ENCODE measurements at places on chromosomes 12 and 14. TPM values are rescaled to one million over a fixed set of nuclear protein-coding genes. Genes with fewer than 3 reads are reported as not detected.

DNA sequence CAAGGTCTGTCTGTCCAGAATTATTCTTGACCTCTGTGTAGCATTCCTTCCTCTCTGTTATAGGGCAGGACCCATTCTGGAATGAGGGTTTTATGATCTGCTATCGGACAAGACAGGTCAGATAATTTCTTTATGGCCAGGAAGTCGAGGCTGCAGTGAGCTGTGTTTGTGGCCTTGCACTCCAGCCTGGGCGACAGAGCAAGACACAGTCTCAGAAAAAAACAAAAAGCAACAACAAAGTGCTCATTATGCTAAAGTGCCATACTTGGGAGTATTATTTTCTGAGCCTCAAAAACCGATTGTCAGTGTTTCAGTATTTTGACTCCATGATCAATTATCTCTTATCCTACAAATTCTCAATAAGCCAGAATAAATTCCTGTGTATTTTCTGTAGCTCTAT, 4.1 kb downstream of the CIPC start:
- peaks cover 11% of the 10 kb centered on the region for H3K4me1 ChIP-seq
- no peak overlapping the region for H3K27ac ChIP-seq
- no peak for DNase-seq
- no peak overlapping the region for H3K4me3 ChIP-seq
- no peaks in the 10 kb centered on the region for H3K27me3 ChIP-seq

DNA sequence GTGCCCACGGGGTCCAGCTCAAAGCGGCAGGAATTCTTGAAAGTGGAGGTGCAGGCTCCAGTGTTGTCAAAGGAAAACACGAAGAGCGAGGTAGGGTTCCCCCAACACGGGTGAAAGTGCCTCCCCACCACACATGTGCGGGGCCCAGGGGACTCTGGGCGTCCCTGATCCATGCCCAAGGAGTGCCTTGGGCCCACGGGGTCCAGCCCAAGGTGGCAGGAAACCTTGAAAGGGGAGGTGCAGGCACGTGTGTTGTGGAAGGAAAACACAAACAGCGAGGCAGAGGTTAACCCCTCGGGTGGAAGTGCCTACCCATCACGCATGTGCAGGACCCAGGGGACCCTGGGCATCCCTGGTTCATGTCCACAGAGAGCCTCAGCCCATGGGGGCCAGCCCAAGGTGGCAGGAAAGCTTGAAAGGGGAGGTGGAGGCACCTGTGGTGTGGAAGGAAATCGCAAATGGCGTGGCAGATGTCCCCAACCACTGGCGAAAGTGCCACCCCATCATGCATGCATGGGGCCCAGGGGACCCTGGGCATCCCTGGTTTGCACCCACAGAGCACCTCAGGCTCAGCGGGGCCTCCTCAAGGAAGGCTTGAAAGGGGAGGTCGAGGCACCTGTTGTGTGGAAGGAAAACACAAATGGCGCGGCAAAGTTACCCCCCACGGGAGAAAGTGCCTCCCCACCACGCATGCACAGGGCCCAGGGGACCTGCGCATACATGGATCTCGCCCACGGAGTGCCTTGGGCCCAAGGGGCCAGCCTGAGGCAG, 584.6 kb downstream of the ALG10 start:
- no peak overlapping the region for H3K27ac ChIP-seq
- no peak overlapping the region for H3K4me3 ChIP-seq
- H3K4me1 ChIP-seq = no peaks in the 10 kb centered on the region
- H3K36me3 ChIP-seq = no peaks in the 10 kb centered on the region
- no peaks in the 10 kb centered on the region for H3K27me3 ChIP-seq
- DNase-seq = no peak

The CRY1 gene
- total RNA-seq = 115 TPM

DNA sequence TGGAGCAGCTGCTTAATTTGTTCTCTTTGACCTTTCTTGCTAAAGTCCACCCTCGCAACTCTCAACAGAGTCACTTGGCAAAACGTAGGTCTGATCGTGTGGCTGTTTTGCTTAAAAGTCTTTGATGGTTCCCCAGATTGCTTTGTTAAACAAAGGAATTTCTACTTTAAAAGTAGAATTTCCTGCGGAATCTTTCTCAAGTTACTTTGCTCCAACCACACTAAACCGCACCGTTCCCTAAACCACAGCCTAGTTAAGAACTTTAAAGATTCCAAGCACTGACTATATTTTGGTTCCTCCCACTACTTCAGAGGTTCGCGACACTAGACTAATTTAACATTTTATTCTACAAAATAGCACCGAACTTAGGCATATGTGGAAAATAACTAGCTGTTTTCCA, 114.8 kb upstream of the FGD4 start:
- no peak overlapping the region for H3K4me3 ChIP-seq
- H3K36me3 ChIP-seq = no peaks in the 10 kb centered on the region
- H3K27ac ChIP-seq = no peak overlapping the region
- no peak for DNase-seq

DNA sequence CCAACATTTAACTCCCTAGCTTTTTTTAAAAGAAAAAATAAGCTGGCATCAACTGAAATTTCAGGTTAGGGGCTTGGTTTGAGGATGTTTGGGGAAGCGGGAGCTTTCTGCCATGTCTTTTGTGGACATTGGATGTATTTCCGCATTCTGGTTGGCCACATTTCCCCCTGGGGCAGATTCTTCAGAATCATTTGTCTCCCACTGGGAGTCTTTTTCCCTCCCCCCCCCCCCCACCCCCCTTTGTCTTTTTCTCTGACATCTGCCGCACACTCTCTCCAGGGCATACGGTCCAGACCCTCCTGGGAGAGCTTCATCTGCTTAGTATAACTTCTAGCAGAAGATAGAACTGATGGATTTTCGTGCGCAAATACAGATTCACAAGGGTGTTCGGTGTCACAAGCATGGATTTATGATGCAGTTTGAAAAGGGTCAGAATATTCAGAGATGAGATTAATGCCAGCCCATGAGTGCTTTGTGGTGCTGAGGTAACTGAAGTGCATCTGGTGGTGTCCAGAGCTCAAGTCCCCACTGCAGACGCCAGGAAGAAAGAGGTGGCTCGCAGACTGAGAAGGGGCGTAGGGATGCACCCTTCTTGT, 40.2 kb downstream of the ETV6 start:
- H3K27me3 ChIP-seq = no peaks in the 10 kb centered on the region
- H3K4me3 ChIP-seq = no peak overlapping the region
- H3K27ac ChIP-seq = no peak overlapping the region
- H3K4me1 ChIP-seq = peaks cover 7% of the 10 kb centered on the region
- H3K36me3 ChIP-seq = no peaks in the 10 kb centered on the region
- no peak for DNase-seq

DNA sequence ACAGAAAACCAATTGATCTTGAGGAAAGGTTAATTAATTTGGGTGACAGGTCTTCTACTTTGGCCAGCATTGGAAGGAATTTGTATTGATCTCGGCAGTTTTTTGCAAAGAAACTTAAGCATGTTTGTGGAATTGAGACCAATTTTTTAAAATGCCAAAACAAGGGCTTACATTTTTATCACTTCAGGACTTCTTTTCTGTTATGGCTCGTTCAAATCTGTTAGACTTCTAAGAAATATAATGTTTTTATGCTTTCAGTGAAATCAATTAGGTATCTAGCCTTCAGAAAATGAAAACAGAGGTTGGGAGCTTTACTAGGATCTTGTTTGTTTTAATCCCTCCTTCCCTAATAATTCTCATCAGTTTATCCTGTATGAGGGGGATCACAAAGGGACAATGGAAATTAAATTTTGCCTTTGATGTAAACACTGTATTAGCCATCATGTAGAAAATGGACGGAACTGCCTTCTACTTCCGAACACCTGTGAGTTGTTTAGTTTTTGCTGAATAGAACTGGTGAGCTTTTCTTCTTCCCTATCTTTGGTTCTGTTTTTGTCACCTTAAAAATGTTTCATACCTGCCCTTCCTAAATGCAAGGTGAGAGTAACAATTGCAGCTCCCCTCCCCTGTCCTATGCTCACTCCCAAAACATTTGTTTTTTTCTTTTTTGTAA, 7.8 kb downstream of the FOXA1 start:
- no peak for DNase-seq
- H3K4me1 ChIP-seq = no peaks in the 10 kb centered on the region
- no peak overlapping the region for H3K4me3 ChIP-seq
- H3K27ac ChIP-seq = no peak overlapping the region
- H3K36me3 ChIP-seq = no peaks in the 10 kb centered on the region

GRCh38 chr14:104601786-104602185, 2.8 kb downstream of the TMEM179 start:
- H3K27ac ChIP-seq = no peak overlapping the region
- no peaks in the 10 kb centered on the region for H3K36me3 ChIP-seq
- H3K4me3 ChIP-seq = no peak overlapping the region
- no peak for DNase-seq
- peaks cover 7% of the 10 kb centered on the region for H3K27me3 ChIP-seq
- no peaks in the 10 kb centered on the region for H3K4me1 ChIP-seq

Data from natural killer cell (primary cell).